Stimulated activated CD4-positive, alpha-beta T cell treated with anti-CD3 and anti-CD28 coated beads, TNF-alpha, amount 100 ng/mL, for 24 hours (primary cell): ENCODE measurements at places on chromosomes 5 and 9.

GRCh38 chr5:142979636-142980035 is 209.5 kb downstream of the ARHGAP26 start:
- DNase-seq, result no peak

GRCh38 chr5:35316611-35317274 is 86.5 kb upstream of the PRLR start:
- DNase-seq, result no peak

- DNase-seq, result no peak
These were observed 85.7 kb upstream of the GRIA1 start for GRCh38 chr5:153404747-153405146.

DNA sequence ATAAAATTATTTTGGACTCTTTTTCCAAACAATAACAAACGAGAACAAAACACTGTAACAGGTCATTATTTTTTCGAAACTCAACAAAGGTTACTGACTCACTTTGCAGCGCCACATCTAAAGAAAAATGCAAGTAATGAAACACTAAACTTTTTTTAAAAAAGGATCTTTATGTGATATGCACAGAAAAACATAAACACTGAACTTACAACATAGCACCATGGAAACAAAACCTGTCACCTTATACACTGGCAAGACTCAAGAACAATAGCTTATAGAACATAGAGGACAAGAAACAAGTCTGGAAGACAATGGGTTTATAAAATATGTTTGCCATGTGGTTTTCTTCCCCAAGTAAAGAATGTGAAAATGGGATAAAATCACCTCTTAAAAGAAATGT is 85.2 kb downstream of the AUH start:
- DNase-seq, result no peak

DNA sequence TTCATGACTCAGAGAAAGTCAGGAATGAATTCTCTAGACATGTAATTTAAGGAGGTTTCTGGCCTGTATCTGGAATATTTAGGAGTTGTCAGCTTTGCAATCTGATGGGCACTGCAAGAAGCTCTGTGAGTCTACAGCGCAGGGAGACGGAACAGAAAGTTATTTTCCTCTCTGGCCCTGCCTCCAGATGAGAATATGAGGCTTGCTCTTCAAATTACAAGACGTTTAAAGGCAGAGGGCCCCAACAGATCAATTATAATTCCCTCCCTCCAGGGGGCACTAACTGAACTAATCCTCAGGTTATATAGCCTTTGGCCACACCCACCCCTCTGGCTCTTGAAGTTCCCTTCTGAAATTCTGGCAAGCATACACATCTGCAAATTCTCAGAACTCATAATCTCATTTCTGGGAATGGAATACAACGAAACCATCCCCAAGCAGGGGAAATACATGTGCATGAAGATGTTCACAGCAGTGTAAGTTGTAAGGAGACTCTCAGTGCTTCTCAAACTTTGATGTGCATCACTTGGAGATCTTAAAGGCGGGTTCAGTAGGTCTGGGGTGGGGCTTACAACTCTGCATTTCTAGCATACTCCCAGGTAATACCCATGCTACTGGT is 307.6 kb downstream of the CWC27 start:
- DNase-seq, result peak; percentile 10

DNA sequence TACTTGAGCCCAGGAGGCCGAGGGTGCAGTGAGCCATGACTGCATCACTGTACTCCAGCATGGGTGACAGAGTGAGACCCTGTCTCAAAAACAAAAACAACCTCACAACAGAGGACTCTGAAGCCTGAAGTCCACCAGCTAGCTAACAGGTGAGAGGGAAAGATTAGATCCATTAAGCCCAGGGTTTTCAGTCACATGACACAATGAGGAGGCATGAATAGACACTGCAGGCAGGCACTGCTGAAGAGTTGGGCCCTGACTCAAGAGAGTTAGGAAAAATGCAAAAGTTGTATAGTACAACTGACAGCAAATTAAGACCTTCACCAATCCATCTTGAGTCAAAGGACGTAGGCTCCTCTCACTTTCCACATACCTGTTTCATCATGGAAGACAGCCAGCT is 64.9 kb downstream of the IARS1 start:
- DNase-seq, result no peak

- no peak for DNase-seq
These were observed 329 bp downstream of the SYK start for GRCh38 chr9:90801973-90802322.

- DNase-seq, result no peak
These were observed 97.2 kb downstream of the SH3TC2 start for GRCh38 chr5:148965511-148966265.

GRCh38 chr5:150021491-150022157 is 21.1 kb downstream of the HMGXB3 start:
- no peak for DNase-seq

GRCh38 chr5:180399401-180400215 is 46.5 kb upstream of the GFPT2 start:
- DNase-seq, result no peak

DNA sequence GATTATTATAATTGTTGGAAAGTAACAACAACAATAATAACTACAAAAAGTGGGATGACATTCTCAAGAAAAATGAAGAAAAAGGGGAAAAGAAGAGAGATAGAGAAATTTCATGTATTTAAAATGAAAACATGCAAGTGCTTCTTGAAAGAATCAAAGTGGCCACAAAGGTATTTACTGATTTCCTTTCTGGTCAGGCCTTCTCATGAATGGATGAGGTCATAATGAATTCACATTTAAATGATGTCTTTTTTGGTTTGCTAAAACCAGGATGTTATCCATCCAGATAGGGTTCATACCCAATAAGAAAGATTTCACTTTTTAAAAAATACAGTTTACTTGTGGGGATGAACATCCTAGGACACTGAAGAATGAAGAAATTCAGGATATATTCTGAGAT is 446.4 kb upstream of the PTGER4 start:
- DNase-seq, result no peak

DNA sequence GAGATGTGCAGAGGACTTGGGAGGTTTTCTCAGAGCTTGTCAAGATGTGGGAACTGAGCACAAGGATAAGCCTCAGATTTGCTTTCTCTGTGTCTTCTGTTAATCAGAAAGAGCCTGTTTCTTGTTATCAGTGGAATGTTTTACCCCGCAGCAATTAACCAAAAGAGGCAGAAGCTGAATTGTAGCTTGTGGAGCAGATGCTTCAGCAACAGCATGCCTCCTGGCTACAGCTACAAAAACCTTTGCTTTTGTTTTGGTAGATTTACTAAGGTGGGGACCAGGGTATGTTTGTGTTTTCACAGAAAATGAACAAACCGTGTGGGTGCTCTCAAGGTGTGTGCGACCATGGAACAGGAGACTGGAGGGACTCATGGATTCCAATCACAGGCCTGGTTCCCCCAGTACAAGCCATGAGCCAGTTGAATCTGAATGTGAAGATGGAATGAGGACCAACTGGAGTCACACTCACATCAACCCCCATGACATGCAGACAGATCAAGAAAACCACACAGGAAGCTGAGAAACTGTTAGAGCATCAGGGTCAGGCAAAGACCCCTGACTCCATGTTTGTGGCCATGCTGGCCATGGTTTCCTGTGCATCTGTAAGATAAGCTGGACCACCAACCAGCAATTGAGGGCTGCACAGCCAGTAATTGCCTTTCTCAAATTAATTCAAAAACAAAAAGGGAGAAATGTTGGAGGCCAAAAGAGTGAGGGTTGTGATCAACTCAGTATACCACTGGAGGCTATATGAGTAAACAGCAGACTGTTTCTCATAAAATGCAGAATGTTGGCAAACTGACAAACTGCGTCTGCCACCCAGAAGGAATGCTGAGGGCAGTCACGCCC is 6.9 kb downstream of the UGT3A2 start:
- no peak for DNase-seq

- DNase-seq, result no peak
These were observed 32.0 kb upstream of the SPTLC1 start for GRCh38 chr9:92147030-92147851.

DNA sequence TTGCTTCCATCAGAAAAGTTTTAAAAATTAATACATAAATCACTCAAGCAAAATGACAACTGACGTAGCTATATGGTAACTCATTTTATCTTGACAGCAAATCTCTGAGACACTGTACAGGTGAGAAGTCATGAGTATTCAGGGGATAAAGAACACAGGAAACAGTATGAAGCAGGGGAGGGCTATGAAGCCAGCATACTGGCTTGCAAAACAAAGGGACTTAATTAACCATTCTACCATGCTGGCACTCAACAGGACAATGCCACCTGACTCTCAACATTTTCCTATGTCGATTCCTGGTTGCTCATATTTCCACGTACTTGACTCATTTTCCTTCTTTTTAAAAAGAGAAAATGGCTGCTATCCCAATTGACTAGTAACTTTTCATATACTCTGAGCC is 151.4 kb upstream of the RETREG1 start:
- DNase-seq, result no peak

DNA sequence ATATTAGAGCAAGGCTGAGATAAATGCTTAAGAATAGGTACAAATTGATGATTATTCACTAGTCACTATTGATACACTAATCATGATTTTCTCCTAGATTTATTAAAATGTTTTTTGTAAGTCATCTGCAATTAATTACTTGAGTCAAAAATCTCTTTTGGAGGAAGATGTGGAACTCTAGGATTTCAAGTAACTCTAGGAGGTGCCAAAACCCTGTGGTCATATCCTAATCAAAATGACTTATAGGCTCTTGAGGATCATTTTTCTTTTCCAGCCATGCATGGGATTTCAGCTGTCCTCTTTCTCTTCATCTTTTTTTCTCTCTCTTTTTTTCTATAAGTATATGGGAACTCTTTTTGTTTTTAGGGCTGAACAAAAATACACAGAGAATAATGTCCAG is 141.8 kb upstream of the CD180 start:
- no peak for DNase-seq

DNA sequence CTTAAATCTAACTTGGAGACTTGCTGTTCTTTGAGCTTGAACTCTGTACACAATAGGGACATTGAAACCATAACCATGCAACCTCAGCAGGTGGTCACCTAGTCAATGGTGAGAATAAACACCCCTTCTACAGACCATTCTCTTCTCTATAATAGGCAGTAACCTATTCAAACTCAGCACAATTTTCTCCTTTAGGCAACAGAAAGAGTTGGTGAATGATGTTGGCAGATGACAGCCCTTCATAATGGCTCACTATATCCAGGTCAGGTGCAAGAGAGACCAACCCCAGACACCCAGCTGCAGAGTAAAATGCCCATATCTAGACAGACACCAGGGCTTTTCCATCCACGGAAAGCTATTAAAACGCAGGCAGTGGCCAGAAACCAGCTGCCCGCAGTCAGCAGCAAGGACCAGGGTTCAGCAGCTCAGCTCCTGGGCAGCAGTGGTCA is 106.7 kb downstream of the SERINC5 start:
- DNase-seq, result no peak

DNA sequence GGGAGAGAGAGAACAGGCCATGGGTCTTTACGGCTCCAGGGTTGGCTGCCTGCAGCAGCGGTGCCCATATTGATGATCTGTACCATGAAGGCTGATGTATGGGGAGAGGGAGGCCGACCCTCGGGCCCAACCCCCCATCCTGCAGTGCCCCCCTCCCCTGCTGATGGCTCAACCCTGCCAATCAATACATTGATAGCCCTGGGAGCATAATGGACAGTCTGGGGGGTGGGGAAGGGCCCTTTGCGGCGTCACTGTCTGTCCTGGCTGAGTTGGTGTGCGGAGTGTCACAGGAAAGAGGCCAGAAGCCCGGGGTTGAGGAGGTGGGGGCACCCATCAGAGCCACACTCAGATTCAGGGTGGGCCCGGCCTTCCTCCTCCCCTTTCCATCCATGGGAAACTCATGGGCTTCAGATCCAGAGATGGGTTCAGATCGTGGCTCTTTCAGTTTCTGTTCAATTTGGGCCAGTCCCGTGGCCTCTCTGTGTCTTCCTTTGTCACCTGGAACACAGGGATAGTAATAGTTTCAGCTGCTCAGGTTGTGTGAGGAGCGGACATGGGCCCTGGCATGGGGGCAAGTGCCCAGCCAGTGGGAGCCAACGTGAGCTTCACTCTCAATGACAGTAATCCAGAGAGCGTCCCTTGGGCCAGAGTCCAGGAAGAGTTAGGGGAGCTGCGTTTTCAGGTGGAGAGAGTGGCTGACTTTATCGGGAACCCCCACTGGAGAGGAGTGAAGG is 9.5 kb downstream of the FGF18 start:
- DNase-seq, result no peak

GRCh38 chr5:95447961-95448360 is 56.8 kb downstream of the FAM81B start:
- DNase-seq, result no peak

GRCh38 chr5:168014433-168015123 is 276.9 kb upstream of the WWC1 start:
- no peak for DNase-seq

GRCh38 chr9:109452761-109453160 is 45.3 kb downstream of the PTPN3 start:
- DNase-seq, result no peak

GRCh38 chr5:149284501-149284900 is 12.8 kb downstream of the AFAP1L1 start:
- DNase-seq, result no peak

DNA sequence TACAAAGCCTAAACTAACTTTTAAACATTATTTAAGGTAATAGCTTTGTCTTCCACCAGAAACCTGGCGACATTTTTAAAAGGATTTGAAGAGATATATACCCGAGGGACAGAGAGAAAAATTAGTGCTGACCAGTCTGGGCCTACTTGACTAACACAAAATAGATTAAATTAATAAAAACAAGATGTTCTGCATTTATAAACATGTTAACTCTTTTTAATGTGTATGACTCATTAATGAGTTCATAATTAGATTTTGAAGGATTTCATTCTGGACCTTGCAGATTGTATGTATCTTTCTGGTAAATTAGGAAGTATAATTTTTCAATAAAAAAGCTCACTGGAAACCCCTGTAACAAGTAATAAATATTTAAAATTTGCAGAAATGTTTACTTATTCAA is 459.1 kb upstream of the CDH9 start:
- no peak for DNase-seq

DNA sequence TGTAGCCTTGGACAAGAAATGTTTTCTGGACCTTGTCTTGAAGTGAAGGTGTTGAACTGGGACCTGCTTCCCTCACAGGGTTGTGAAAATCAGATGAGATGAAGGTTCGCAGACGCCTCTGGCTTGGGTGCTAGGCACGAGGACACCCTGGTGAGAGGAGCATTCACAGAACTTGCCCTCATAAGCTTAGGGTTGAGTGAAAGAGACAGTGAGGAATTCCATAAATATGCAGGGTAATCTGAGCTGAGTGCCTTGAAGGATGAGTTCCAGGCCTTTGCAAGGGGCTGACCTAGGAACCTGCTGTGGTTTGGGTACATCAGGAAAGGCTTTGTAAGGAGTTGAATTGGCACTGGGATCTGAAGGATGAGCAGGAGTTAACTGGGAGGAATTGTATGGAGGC is 75.7 kb upstream of the SAP30L start:
- DNase-seq, result no peak

GRCh38 chr9:38153152-38153909 is 84.3 kb upstream of the SHB start:
- DNase-seq, result no peak

- no peak for DNase-seq
These were observed 155.5 kb upstream of the EPB41L4A start for GRCh38 chr5:112574536-112574935.

- DNase-seq, result no peak
These were observed 659.4 kb upstream of the ADAMTS16 start for GRCh38 chr5:4480528-4481349.
